Stimulated activated CD8-positive, alpha-beta memory T cell treated with anti-CD3 and anti-CD28 coated beads, Interleukin-15, amount 100 ng/mL, for 24 hours (primary cell): ENCODE measurements at places on chromosomes 3 and 15.

GRCh38 chr3:104198131-104198530 is 1168.6 kb upstream of the ALCAM start:
- DNase-seq, result no peak

DNA sequence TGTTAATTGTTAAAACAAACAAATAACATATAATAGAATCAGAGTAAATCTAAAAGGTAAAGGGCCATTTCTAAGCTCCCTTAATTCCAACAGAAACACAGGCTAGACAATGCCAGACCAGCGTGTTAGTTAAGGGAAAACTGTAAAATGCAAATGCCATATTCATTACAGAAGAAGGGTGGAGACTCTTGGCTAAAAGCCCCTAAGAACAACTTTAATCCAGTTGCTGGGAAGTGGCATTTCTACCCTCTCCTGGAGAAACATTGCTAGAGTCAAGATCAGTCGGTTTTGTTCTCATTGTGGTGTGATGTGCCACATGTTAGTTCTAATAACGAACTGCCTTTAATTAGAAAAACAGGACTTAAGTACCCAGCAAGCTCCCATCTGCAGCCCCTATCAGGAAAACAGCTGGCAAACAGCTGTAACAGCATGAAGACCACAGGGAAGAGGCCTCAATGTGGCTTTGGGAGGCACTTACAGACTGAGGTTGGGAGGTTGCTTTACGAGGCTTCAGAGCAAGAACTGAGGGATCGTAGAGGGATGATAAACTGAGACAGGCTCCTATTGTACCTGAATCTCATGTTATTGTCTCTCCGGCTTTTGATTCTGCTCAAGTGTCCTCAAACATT is 1134.8 kb downstream of the ROBO1 start:
- DNase-seq, result no peak

GRCh38 chr3:41848753-41849574 is 112.9 kb downstream of the ULK4 start:
- DNase-seq, result no peak

DNA sequence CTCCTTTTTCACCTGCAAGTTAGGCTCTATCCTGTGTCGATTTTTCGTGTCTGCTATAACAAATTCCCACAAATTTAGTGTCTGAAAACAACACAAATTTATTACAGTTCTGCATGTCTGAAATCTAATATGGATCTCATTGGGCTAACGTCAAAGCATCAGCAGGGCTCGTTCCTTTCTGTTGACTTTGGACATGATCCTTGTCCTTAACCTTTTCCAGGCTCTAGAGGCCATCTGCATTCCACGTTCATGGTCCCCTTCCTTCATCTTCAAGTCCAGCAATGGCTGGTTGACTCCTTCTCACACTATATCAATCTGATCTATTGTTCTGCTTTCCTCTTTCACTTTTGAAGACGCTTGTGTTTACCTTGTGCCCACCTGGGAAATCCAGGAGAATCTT is 165.7 kb upstream of the RARB start:
- DNase-seq, result no peak

DNA sequence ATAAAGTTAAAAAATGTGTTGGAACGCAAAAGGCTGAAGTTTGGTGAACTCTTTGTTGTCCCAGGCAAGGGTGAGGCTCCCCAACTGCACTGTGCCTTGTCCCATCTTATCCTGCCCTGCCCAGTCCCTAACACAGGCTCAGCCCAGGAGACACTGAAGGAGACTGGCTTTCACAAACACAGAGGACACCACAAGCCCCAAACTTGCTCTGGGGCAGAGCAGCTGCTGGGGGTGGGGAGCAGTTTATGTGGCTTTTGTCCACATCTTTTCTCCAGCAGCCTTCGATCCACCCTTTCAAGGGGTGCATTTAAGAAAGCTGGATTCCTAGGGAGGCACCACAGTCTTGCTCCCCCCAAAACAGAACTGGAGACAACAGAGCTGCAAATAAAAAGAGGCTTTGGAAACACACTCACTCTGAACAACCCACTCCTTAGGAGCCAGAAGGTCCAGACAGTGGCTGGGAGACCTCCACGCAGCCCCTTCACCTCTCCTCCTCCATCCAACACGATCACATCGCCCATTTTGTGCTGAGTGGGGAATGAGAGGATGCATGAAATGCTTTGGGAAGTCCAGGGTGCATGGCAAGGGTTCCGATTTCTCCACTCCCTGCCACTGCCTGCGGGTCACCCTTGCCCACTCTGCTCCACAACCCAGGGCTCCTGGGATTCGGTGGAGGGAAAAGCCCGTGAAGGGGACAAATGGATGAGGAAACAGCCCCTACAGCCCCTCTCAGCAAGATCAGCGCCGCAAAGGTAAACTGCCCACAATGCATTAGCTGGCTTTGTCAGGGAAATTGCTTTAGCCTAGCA is 260.5 kb upstream of the TLE3 start:
- no peak for DNase-seq

GRCh38 chr15:98506711-98507110 is 141.6 kb upstream of the IGF1R start:
- no peak for DNase-seq

DNA sequence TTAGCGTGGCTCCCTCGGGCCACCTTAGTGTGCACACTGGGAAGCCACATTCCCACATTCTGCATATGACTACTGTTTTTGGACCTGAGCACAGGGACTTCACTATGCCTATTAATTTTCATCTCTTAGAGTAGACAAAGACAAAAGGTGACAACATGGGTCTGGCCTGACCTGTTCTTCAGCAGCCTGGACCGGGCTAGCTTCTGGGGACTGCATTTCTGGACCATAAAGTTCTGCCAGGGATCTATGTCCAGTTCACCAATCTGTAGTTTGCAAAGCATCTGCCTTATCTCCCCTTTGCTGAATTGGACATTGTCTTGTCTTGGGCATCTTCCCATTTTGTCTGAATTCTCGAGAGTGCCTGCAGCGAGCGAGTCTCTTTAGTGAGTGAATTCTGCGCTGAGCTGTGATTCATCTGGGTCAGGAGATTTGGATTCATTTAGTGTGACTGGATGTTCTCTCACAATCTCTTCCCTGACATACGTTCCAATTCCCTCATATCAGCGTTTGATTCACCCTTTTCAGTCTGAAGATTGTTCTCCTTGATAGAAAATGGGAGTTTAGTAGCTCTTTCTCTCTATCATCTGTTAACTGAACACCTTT is 112.2 kb upstream of the PLXNA1 start:
- DNase-seq, result no peak

DNA sequence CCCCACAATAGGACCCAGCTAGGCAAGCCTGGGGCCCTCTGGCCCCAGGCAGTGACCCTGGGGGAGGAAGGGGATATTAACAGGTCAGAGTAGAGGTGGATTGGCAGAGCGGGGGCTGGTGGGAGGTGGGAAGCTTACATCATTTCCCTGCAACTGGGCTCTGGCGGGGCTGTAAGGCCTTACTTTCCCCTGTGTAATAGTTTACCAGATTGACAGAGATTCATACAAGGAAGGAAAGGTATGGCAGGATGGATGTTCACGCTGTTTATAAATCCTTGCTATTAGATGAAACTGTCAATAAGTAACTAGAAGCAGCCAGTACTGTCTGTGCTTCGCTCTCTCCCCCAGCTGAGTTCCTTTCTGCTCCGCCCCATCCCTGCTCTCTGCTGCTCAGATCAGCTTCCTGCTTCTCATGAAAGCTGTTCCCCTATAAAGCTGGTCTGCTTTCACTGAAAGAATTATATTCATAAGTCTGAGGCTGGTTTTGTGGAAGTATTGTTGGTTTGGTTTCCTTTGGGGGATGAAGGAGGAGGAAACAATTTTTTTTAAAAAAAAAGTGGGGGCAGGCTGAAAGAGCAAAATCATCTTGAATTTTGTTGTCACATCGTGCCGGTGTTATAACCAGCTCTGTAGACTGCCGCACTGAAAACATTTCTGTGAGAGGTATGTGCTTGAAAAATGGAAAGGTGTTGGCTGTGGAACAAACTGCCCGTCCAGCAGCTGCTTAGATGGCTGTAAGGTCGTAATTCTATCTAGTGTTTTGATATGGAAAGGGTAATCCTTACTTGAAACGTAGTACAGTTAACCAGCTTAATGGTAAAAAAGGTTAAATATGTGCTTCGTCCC is 76.4 kb downstream of the BBX start:
- DNase-seq, result no peak

DNA sequence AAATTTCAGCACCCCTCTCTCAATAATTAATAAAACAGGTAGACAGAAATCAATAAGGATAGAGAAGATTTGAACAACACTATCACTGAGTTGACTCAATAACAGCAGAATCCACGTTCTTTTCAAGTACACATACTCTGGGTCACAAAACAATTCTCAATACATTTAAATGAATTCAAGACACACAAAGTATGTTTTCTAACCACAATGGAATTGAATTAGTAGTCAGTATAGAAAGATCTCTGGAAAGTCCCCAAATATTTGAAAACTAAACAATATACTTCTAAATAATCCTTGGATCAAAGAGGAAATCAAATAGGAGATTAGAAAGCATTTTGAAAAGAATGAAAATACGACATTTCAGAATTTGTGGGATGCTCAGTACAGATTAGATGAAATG is 40.0 kb downstream of the TKT start:
- DNase-seq, result no peak

DNA sequence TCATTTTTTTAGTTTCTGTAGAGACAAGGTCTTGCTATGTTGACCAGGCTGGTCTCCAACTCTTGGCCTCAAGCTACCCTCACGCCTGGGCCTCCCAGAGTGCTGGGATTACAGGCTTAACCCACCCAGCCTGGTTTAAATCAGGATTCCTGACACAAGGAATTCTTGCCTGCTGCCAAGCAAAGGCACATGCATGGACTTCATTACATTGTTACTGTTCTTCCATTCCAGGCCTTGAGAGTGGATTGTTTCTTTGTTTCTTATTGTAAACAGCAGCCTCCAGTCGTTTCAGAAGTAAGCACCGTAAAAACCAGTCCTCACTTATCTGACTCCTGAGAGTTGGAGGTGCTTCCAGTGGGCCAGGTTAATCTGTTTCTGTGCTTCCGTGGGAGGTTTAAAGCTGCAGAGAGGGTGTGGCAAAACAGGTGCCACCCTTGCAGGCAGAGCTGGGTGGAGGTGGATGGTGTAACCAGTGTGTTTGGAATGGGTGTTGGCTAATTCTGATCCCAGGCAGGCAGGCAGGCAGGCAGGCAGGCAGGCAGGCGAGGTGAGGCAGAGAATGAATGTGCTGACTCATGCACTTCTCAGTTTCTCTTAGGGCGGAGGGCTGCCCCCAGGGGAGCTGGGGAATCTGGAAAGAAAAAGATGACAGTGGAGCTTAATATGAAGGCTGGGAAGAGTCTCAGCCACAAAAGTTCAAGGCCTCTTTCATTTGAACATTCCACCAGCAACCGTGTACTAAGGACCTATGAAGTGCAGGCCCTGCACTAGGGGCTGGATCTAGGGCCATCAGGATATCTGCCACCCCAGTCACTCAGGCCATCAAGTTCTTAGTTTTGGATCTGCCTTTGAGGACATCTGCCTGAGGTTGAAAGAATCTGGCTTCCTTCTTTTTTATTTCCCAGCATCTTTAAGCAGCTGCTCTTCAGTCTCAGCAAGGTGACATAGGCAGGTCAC is 37.0 kb upstream of the CDCP1 start:
- no peak for DNase-seq

DNA sequence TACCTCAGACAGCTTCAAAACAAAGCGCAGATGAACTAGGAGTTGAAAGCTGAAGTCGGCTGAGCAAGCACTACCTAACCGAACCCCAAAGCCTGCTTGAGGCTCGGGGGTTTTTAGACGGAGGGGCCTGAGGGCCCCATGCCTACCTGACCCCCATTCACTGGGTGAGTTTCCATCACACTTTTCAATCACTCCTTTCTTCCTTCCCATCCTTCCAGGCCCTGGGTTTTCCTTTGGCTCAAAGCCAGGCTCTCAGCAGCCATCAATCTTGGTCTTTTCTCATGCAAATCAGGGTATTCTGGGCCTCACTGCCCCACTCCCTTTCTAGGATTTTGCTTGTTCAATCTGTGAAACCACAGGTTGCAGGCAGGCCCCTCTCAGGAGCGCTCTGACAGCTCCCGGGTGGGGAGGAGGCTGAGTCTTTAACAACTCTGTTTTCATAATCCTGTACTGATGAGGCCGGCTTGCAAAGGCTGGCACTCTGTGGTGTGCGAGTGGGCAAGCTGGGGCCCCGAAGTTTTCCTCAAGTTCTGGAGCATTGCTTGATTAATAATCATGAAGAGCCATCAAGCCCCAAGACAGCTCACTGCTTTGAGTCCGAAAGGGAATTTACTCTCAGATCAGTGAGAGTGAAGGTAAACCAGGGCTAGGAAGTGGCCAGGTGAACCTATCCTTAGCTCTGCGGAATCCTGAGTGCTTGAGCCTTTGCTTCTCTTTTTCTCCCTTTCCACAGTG is 97.6 kb downstream of the FRMD4B start:
- peak; percentile 21 for DNase-seq

DNA sequence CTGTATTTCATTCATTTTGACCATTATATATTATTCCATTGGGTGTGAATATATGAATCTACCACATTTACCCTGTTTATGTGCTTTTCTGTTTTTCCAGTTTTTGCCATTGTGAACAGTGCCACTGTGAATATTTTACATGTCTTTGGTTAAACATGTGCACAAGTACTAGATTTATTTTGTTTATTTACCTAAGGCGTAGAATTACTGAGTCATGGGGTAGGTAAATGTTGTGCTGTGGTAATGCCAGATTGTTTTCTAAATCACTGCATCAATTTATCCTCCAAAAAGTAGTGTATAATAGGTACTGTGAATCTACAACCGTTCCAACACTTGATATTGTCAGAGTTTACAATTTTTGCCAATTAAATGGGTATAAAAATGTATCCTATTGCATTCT is 362.1 kb upstream of the AGTR1 start:
- DNase-seq, result no peak

DNA sequence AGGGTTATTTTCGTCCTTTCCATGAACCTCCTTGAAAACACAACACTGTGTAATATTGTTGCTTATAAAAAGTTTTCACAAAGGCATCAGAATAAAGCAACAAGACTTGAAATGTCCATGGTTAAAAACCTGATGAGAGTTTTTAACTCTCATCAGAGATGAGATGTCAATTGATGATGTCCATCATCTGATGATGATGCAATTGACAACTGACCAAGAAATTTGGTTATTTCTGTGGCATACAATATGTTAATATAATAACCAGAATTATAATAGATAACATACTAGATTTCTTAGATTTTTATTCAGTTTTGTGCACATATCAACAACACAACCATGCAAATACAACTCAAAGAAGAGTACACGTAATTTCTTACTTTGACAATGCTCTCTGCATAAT is 15.5 kb upstream of the FNDC3B start:
- no peak for DNase-seq

DNA sequence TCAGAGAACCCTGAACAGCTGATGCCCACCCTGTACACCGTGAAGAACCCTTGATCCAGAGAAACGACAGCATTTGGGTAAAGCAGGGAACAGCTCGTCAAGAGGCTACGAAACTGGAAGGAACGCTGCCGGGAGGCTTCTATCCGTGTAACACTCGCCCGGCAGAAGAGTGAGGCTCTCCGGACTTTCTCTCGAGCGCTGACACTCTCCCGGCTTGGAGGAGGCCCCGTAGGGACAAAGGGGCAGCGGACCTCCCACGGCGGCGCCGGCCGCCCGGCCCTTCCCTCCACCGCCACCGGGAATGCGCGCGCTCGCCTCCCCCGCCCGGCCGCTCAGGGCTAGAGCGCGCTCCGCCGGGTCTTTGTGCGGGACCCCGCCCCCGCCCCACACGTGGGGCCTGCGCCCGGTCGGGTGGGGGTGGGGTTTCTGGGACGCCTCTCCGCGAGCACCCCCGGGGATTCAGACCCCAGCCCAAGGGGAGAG is 1.7 kb downstream of the HYAL2 start:
- DNase-seq, result peak; percentile 40

GRCh38 chr3:17329927-17330326 is 412.5 kb downstream of the TBC1D5 start:
- no peak for DNase-seq
